ENCODE measurements at places on chromosomes 11 and 22.
A peak's percentile ranks its signal among the peaks of the same experiment; 100 is the strongest.

DNA sequence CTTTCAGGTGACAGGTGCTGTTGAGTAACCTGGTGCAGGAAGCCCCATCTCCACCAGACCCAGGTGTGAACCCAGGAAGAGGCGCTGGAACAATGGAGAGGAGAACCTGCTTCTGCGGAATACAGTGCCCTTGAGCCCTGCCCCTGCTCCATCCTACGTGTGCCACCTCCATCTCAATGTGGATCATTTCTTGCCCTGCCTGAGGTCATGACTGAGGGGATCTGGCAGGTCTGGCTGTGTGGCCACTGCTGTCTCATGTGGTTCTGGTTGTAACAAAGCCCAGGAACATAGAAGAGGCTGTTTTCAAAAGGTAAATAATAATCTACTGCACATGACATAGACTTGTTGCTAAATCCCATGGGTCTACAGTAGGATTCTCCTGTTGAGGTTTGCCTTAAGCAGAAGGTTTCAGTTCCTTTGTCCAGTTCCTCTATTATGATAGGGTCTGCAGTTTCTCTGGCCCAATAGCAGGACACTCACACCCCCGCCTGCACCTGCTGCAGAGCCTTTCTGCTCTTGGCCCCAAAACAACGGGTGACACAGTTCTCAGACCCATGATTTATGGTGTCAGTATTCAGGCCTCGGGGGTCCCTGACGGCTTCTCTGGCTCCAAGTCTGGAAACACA, 113.5 kb upstream of the IGLL5 start:
- DNase-seq, result no peak

- DNase-seq, result no peak
Measured at GRCh38 chr11:35303596-35304385, 115.6 kb downstream of the SLC1A2 start.

DNA sequence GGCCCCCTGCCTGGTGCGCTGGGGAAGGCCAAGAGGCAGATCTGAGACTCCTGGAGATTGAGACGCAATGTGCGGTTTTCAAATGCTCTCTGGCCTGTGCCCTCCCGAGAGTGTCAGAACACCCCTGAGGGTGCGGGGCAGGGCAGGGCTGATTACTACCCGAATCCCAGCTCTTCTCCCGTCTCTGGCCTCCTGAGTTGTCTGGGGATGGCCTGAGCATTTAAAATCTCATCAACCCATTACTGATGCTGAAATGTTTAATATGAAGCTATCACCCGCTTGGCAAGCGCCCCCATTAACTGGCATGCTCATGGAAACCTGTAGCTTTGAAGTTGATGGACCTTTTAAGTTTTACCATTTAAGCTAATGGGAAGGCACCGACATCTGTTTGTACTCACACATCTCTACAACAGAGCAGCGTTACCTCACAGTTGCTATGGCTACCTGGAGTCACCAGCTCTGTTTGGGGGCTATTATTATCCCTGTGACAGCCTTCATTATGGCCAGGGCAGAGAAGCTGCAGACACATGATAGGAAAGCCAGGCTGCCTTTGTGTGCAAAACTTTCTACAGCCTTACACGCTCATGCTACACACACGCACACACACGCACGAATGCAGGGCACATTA, 3.6 kb upstream of the MB start:
- DNase-seq, result peak; percentile 16

DNA sequence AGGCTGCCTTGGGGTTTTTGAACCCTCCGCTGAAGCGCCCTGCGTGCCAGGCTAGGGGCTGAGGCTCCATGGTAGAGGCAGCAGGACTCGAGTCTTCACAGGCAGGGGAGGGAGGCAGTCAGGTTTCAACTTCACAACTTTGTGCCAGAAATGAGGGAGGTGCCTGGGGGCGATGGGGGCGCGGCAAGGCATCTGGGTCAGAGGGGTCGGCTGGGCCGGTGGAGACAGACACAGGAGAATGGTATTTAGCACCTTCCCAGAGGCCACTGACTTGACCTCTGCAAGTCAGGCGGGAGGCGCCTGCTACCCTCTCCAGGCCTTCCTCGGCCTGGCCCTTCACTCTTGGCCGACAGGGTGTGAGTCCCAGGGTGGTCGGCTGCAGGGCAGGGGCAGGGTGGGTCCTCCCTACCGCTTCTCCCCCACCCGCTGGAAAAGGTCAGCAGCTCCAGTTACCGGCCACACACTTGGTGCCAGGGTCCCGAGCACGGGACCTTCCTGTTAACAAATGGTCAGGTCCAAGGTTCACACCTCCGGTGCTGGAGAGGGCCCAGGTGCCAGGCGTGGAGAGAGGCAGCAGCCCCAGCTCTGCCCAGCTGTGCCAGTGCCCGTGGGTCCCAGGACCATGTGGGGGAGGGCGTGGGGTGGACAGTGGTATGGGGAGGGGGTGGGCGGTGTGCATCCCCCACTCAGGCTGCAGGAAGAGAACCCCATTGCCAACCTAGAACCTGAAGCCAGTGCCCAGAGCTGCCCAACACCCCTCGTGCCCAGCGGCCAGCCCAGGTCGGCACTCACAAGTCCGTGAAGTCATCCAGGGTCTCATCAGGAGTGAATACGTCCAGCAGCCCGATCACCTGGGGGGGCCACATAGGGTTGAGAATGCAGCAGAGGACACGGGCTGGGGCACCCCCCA, 3.8 kb downstream of the MAPK12 start:
- no peak for DNase-seq

GRCh38 chr11:83284501-83285150, 1.5 kb downstream of the CCDC90B start:
- DNase-seq, result no peak

- no peak for DNase-seq
Measured at GRCh38 chr11:95923439-95923727, 524 bp downstream of the MTMR2 start.

DNA sequence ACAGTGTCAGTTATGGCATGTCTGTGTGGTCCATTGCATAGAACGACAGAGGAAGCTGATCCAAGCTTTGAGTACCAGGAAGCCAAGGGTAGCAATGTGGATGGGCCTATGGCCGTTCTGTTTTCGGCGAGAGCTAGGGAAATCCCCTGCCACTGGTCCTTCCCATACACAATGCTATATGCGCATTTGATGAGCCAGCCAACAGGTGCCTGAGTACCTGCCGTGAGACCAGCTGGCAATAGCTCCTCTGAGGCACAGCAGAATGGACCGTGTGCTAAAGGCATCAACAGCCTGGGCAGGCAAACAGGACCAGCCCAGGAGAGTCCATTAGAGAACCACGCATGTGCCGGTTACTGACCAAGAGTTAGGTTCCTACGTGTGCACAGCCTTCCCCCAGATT, 753.0 kb downstream of the NTM start:
- DNase-seq, result no peak

DNA sequence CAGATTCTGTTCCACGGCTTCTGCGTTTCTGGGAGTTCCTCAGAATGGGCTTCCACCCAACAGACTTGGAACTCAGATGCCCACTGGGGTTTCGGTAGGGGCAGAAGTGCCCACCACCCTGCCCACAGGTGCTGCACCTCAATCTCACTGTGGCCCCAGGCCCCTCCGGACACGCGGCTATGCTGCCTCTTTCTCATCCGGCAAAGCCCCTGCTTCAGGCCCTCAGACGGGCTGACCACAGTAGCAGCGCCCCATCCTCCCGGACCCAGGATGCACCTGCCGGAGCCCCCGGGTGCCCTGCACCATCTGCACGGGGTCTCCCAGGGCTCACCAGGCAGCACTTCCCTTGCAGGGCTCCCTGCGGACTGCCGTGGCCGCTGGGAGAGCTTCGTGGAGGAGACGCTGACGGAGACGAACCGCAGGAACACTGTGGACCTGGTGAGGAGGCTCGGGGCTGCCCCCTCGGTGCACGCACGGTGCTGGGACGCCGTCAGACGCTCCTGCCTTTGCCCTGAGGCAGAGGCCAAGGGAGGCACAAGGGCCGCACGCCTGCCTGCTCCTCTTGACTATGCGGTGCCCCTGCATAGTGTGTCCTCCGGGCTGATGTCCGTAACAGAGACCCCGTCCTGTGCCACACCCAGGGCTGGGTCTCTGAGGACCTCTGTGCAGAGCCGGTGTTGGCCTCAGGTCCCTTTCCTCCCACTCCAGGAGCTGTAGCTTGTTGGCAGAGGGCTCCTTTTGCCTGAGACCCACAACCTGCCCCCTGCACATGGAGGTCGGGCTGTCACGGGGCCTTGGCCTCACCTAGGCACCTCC, 38.6 kb downstream of the SBF1 start:
- no peak for DNase-seq

- DNase-seq, result no peak
Measured at GRCh38 chr11:134598368-134598767, 186.3 kb upstream of the B3GAT1 start.

DNA sequence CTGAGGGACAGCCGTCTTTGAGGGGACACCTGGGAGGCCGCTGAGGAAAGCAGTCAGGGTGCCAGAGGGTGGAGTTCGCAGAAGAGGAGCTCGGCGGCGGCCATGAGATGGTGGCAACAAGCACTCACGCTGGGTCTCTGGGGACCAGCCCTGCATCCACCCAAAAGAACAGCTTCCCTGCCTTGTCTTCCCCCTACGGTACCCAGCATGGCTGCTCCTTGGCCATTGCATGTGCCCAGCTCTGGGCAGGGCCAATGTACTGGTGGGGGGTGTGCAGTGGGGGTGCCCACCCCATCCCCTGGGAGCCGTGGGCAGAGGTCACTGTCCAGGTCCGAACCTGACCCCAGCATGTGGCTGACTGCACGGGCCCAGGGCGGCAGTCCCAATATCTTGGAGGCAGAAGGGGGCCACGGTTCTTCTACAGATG, 42.3 kb downstream of the OSBPL5 start:
- no peak for DNase-seq

- no peak for DNase-seq
Measured at GRCh38 chr11:116910847-116911246, 73.4 kb upstream of the APOA1 start.

- no peak for DNase-seq
Measured at GRCh38 chr11:72602250-72602904, 71.8 kb downstream of the PDE2A start.

DNA sequence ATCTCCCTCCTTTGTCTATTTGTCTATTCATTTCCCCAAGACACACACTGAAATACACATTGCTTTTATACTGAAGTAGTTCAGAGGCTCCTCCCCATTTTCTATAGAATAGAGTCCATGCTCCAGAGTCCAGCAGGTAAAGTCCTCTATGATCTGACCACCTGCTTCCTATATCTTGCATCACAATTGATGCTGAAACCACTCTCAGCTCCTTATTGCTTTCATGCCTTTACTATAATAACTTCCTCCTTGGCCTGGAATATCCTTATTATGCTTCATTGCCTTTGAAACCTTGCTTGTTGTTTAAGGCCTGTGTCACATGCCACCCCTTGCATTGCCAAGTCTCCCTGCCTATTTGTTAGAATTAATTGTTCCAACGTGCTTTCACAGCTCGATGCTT, 12.6 kb downstream of the OR6Q1 start:
- no peak for DNase-seq

GRCh38 chr22:17845327-17845726, 71.1 kb upstream of the BID start:
- DNase-seq, result no peak

DNA sequence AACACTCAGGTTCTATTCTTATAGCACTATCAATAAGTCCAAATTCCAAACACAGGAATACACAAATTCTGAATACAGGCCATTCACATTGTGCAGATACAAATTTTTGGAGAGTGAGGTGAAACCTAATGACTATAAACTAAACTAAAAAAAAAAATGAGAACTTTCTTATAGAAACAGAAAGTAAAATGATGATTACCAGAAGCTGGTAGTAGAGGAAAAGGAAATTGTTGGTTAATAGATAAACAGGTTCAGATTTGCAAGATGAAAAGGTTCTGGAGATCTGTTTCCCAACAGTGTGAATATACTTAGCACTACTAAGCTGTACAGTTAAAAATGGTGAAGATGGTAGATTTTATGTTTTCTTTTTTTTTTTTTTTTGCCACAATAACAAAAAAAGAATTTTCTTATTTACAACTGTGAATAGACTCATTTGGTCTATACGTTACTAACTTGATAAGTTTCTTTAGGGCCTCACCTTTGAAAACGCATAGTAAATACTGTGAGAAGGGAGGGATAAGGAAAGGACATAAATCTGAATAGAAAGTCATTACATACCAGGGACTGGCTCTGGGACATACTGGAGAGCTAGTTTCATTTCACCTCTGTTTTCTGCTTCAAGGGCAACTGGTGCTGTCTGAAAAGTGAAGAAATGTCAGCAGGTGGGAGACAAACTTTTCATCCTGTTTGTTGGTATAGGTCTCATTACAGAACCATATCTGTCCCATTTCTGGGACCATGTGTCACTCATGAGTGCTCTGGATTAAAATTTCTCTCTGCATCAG, 14.2 kb upstream of the CCDC89 start:
- no peak for DNase-seq
